ENCODE measurements at places on chromosomes 3 and 15. TPM values are rescaled to one million over a fixed set of nuclear protein-coding genes. Genes with fewer than 3 reads are reported as not detected.

DNA sequence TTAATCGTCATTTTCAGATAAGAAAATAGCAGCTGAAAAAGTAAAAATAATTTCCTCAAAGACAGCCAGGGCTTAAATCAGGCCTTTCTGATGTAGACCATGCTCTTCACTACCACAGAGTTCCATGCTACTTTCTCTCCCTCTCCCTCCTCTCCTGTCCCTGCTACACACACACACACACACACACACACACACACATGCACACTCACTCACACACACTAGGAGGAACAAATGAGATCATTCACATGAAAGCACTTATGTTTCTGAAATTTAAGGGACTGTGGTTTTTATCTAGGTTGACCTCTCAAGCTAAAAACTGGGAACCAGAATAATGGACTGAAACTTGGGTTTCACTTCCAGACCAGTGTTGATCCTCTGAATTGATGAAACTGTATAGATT lies 4.1 kb upstream of the PSMA4 start:
- no peak for DNase-seq

DNA sequence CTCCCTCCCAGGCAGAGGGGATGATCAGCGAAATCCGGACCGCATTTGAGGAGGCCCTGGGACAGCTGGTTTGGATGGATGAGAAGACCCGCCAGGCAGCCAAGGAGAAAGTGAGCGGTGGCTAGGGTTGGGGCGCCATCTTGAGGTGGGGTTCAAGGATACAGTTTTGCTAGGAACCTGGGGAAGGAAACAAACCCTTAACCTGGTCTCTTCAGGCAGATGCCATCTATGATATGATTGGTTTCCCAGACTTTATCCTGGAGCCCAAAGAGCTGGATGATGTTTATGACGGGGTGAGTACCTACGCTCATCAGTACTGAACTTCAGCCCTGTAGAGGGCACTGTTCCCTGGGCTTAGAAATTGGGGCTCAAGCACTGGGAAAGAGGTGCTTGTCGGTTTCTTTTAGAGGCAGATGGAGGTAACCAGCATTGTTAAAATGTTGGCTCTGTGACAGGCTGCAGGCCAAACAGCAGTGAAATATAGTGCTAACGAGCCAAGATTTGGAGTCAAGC lies 9.6 kb upstream of the PSMD2 start:
- DNase-seq, result peak; percentile 66

The CDV3 gene
- total RNA-seq, result 177 TPM

The REC114 gene
- total RNA-seq, result not detected

DNA sequence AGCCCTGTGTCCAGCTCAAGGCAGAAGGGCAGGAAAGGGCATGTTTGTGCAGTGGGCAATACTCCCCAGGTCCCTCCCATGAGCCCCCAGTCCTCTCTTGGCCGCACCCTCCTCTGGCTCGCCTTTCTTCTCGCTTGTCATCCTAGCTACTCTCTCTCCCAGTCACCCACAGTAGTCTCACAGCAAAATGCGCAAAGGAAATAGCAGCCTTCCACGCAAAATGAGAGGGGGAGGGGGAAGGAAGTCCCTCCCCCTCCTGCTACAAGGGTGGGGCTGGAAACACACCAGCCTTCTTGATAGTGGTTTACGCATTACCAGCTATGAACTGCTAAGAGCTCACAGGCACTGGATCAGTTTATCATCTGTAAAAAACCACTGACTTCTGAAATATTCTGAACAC lies 83.8 kb downstream of the GADL1 start:
- DNase-seq, result no peak

The GXYLT2 gene
- not detected for total RNA-seq

The CFAP92 gene
- 0.10 TPM for total RNA-seq

The DOCK3 gene
- total RNA-seq, result 1.1 TPM

- no peak for DNase-seq
These were observed 131.8 kb upstream of the UBE2E2 start for GRCh38 chr3:23071296-23071695.

DNA sequence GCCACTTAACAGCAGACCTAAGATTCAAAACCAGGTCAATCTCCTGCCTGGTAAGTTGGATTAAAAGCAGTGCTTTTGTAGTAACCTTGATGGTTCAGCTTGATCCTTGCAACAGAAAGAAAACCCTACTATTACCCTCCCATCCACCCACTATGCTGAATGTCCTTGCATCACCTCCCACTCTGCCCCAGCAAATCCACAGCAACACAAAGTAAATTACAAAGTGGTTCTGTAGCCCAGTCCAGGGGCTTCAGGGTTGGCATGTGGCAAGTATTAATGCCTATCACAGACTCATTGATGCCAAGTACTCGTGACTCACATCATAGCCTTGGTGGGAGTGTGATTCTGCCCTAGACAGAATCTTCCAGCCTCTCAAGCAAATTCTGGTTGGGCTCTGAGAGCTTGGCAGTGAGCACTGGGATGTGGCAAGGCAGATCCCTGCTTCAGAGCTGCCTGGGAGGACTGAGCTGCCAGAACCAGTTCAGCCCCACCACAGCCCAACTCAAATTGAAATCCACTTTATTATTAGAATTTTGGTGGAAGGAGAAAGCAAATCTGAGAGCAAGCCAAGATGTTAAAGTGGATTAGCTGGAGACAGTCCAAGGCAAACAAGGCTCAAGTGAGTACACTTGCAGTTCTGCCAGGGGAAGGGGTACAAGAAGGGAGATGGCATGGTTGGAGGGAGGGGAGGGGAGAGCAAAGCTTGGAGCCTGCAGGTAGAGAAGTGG lies 225.8 kb upstream of the UMPS start:
- no peak for DNase-seq

DNA sequence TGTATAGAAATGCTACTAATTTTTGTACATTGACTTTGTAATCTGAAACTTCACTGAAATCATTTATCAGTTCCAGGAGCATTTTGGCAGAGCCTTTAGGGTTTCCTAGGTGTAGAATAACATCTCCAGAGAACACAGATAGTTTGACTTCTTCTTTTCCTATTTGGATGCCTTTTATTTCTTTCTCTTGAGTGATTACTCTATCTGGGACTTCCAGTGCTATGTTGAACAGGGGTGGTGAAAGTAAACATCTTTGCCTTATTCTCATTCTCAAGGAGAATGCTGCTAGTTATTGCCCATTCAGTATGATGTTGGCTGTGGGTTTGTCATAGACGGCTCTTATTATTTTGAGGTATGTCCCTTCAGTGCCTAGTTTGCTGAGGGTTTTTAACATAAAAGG lies 697.9 kb upstream of the ROBO1 start:
- no peak for DNase-seq

DNA sequence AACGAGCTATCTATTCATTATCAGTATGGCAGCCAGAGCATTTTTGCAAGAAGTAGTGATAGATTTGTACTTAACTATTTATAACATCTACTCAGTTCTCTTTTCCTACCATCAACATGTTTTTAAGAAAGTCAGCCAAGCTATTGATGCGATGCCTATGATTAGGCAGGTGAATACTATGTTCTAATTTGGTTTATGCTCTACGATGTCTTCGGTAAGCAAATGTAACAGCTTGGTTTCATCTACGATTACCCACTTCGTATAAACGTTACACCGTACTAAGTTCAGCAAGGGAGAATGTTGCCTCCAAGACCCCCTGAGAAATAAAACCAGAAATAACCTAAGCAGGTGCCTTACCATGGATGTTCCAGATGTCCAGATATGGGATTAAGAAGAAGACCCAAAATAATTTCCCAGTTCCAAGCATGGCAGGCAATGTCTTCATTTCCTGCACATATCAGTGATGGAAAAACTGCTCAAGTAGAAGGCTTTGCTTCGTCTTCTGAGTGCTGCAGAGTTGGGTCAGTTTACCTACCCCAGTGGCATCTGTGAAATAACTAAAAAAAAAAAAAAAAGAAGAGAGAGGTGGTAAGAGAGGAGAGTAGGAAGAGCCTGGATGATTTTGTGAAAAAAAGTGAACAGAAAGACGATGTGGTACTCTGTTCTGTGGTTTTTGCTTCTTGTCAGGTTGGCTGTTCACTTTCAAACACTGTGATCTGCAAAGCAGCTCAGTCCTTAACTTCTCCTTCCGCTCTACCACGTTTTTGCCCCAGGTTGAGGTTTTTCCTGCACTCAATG lies at the start of gene BTLA:
BTLA (minus strand) TSS at position 559 of the 798 bp plus-strand sequence; CDS start at position 445, 114 bp downstream.
- peak; percentile 54 for DNase-seq

The CFAP20DC gene
- total RNA-seq, result 2.0 TPM

DNA sequence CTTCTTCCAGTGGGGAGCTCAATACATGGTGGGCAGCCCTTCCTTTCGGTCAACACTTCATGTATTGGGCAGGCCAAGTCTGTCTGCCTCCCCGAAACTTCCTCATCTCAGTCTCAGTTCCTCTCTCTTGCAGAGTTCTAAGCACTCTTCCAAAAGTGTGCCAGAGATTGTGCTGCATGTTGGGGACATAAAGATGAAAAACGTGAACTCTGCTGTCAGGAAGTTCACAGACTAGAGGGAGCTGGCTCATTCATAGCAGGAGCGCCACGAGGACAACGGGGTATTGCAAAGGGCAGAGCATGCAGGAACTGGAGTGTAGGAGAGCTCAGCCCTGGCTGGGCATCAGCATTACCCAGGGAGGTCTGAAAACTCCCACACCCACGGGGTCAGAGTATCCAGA lies 15.3 kb upstream of the EPHB3 start:
- no peak for DNase-seq

GRCh38 chr3:119428538-119428937 lies 34.9 kb downstream of the TMEM39A start:
- DNase-seq, result no peak

The INKA1 gene
- 0.60 TPM for total RNA-seq

The CASR gene
- total RNA-seq, result not detected

- no peak for DNase-seq
These were observed 151.2 kb downstream of the MYRIP start for GRCh38 chr3:39960515-39961191.

DNA sequence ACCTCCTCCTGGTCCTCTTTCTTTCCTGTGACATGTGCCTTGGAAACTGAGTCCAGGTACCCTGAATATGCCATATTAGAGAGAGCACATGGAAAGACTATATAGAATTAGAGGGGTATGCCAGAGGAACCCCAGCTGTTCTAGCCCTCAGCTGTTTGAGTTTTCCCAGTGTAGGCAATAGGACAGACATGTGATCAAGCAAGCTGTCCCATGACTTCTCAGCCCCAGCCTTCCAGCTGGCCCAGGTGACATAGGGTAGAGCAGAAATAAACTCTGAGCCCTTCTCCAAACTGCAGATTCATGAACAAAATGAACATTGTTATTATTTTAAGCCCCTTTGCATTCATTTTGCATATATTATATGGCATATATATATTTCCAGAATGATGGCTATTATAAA lies 118.7 kb downstream of the PPM1L start:
- DNase-seq, result no peak

- DNase-seq, result no peak
These were observed 216.4 kb downstream of the TIGIT start for GRCh38 chr3:114510201-114510600.

DNA sequence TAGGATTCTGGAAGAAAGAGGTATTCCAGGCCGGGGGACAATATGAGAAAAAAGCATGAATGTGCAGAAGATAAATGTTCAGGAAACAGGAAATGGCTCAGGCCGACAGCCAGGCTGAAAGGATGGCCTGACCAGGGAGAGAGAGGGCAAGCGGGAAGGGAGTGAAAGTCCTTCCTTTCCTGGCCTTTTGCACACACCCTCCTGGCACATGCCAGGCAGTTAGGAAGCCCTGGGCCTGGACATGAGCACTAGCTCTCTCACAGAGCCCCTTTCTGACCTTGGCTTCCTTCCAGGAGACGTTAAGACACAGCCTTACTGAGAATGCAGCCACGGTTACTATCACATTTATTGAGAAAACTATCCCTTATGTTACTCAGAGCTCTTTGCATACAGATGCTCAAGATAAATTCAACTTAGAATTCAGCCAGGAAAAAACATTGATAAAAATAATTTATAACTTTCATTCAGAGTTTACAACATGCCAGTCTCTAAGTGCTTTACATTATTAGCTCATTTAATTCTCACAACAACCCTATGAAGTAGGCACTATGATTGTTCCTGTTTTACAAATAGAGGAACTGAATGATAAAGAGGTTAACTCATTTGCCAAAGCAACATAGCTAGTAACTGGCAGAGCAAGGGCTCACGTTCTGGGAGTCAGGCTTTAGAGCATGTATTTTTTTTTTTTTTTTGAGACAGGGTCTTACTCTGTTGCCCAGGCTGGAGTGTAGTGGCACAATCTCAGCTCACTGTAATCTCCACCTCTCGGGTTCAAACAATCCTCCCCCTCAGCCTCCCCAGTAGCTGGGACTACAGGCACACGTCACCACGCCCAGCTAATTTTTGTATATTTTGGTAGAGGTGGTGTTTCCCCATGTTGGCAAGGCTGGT lies 39.4 kb upstream of the SMAD3 start:
- DNase-seq, result no peak

DNA sequence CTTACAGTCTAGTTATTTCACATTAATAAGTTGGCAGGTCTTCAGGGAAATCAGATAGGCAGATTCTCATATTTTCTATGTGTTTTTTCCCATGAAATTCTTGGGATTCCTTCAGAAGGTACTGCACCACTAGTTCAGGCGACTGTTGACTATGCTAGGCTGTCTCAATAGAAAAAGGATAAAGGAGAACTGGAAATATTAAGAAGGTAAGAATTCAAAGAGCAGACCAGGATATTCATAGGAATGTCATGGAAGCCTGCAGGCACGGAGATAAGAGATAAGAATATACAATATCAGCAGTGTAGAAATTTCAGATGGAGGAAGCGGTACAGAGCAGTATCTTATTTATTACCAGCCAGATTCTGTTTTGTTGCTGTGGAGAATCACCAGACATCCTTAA lies 432.1 kb upstream of the MDFIC2 start:
- no peak for DNase-seq

The GRK7 gene
- not detected for total RNA-seq

The FSIP1 gene
- total RNA-seq, result 0.48 TPM

DNA sequence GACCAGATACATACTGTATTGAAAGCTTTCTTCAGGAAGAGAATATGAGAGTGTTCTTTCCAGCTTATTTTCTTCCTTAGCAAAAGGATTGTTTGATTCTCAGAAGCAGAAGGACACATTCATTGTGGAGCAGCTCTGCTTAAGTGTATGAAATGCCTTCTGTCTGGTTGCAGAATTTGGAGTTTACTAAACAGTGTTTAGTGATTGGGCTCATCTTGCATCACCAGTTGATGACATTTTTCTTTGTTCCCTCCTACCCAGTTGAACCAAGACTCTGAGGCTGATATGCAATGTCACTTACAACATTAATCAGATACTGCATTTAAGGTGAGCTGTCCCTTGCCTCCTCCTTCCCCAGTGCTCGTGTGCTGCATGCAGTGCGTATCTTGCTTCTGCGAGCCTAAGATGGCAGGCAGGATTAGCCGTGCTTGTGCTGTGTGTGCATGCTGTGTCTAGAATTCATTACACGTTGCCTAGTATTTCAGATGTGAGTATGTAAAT lies 18.4 kb downstream of the ZBTB38 start:
- no peak for DNase-seq

The CADM2 gene
- not detected for total RNA-seq
